Caco-2 (cell line): ENCODE measurements at places on chromosomes 1 and 21.

- no peak for DNase-seq
These were observed 25.6 kb downstream of the MEF2D start for GRCh38 chr1:156474966-156475365.

GRCh38 chr1:19067182-19067911 is 110.9 kb upstream of the IFFO2 start:
- no peak for DNase-seq

DNA sequence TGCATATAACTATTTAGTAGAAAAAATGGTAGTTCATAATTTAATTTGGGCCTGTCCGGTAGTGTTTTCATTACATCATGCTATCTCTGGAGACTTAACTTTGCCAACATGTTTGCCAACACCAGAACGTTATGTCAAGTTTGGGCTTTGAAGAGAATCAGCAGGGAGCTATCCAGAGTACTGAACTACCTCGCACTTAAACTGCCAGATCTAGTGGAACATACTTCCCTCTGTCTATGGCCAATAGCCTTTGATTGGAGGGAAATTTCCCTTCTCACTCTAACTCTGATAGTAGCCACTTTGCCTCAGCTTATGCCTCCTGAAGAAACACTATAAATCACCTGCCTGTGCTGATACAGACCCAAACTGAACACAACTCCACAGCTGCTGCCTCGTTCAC is 10.0 kb downstream of the LRRC53 start:
- peak; percentile 22 for DNase-seq

GRCh38 chr21:32413697-32414578 is 1.4 kb downstream of the EVA1C start:
- DNase-seq: no peak

- no peak for DNase-seq
These were observed 4.2 kb upstream of the RNF11 start for GRCh38 chr1:51231896-51232295.
